ENCODE measurements at places on chromosomes 13 and 19.

DNA sequence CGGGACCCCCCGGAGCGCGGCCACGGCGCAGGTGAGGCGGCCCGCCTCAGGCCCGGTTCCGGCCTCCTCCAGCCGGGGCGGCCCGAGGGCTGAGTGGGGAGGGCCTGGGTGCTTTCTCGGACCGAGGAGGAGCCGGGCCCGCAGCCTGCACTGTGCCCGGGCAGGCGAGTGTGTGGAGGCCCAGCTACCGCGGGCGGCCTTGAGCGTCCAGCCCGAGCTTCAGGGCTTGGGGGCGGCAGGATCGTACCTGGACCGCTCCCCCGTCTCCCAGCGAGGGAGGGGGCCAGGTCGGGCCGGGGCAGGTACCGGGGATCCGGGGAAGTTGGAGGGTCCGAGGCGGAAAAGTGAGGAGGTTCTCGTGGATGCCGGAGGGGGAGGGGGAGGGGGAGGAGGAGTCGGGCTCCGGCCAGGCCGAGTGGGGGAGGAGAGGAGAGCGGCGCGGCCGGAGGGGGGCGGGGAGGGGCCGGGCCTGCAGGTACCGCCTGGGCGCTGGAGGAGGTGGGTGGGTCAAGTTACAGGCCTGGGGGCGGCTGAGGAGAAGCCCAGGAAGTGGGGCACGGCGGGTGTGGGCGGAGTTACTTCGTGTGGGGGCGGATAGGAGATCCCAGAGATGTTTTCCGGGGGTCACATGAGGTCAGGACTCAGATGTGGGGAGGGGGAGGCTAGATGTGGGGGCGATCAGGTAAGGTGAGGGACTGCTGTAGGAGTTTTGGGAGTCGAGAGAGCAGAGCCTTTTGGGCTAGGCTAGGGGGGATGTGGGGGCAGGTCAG lies 545 bp downstream of the NACC1 start:
- DNase-seq, result no peak

DNA sequence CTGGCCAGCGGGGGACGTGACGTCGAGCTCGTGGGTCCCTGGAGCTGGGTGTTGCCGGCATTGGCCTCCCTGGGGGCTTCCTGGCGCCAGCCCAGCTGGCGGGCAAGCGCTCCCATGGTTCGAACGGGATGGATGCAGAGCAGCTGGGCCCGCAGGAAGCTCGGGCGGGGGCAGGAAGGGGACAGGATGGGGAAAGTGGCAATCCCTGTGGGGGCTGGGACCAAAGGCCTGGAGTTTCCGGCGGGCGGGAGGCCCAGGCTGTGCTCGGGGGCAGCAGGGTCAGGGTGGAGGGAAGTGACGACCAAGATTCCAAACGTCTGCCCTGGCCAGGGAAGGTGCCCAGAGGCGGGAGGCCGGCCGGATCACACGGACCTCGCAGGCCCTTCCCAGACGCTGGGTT lies 19.3 kb downstream of the PALM start:
- no peak for DNase-seq

- DNase-seq, result no peak
Observed at GRCh38 chr13:109750221-109750775, 36.1 kb downstream of the IRS2 start.

DNA sequence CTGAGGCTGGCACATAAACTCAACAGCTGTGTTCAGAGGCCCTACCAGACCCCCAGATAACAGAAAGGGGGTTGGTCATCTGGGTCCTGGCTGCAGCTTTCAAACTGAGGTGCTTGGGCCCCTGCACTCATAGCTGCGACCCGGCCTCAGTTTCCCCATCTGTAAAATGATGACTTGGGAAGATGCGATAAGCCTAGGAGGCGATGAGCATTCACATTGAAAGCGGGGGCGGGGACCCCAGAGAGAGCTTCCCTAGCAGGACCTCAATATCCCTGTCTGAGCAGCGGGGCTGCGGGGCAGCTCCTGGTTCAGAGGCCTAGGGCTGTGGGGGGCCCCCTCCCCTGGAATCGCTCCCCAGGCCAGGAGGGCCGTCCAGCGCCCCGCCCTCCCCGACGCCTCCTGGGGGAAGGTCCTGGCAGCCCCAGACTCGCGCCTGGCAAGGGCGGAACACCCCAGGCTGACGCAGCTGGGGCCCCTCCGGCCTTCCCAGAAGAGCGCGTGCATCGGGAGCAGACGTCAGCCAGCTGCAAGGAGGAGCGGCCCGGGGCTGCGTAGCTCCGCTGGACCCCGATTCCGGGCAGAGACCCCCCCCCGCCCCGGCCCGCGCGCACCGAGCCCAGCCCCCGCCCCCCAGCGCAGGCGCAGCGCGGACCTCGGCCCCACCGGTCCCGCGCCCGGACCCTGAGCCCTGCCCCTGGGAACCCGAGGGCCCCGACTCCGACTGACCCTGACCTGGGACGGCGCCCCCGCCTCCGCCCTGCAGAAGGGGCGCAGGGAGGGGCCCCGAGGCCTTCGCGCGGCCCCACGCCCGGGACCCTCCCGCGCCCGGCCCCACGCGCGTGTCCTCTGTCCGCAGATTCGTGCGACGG lies 3.5 kb downstream of the FSTL3 start:
- DNase-seq, result no peak

DNA sequence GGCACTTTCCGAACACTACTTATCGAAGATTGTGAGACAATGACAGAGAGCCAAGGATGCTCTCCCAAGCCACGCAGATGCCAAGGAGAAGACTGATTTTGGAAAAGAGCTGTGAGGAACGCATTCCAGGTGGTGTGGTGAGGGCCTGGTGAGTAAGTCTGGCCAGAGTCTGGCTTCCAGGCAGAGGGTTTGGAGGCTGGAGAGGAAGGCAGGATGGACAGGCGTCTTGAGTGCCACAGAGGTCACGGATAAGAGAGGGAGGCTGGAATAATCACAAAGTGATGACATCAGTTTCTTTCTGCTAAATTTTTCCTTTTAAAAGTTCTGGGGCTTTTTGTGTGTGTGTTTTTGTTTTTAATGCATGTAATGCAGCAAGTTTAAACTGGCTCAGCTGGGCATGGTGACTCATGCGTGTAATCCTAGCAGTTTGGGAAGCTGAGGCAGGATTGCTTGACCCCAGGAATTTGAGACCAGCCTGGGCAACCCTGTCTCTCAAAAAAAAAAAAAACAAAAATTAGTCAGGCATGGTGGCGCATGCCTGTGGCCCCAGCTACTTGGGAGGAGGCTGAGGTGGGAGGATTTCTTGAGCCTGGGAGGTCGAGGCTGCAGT lies 235.1 kb downstream of the NALCN start:
- DNase-seq, result no peak

GRCh38 chr19:42553292-42554045 lies 25.2 kb upstream of the CEACAM1 start:
- no peak for DNase-seq

DNA sequence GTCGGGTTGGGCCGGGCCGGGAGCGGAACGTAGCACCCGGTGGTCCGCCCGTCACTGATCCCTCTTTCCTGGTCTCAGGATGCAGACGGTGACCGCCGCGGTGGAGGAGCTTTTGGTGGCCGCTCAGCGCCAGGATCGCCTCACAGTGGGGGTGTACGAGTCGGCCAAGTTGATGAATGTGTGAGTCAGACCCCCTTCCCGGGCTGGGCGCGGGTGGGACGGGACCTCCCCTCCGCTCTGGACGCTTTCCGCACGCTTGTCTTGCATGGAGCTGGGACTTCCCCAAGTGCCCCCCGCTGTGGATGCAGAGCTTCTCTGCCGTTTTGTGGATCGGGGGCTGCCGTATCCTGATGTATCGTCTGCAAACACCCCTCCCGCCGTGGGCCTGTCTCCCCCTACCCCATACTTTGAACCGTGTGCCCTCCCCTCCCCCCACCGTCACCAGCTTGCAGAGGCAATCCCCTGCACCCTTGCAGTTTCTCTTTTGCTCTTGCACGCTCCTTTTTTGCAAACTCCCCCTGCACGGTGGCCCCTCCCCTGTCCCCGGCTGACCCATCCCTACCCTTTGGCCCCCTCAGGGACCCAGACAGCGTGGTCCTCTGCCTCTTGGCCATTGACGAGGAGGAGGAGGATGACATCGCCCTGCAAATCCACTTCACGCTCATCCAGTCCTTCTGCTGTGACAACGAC lies 669 bp downstream of the GADD45B start:
- DNase-seq, result no peak

DNA sequence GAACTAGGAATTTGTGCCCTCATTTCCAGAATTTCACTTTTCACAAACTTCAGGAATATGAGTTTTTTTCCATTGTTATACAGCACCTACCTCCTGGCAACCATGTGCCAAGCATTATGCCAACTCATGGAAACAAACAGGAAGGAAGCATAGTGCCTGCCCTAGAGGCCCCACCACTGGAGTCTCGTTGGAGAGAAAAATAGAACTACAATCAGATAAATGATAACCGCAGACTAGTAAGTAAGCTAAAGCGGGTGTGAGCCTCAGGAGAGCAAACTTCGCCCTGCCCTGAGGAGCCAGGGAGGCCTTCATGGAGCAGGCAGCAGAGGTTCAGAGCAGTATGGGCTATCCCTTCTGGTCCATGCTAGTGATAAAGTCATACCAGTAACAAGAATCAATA lies 75.9 kb downstream of the FRY start:
- DNase-seq, result peak; percentile 41

GRCh38 chr19:27714857-27715256 lies 1498.1 kb downstream of the UQCRFS1 start:
- DNase-seq, result no peak

DNA sequence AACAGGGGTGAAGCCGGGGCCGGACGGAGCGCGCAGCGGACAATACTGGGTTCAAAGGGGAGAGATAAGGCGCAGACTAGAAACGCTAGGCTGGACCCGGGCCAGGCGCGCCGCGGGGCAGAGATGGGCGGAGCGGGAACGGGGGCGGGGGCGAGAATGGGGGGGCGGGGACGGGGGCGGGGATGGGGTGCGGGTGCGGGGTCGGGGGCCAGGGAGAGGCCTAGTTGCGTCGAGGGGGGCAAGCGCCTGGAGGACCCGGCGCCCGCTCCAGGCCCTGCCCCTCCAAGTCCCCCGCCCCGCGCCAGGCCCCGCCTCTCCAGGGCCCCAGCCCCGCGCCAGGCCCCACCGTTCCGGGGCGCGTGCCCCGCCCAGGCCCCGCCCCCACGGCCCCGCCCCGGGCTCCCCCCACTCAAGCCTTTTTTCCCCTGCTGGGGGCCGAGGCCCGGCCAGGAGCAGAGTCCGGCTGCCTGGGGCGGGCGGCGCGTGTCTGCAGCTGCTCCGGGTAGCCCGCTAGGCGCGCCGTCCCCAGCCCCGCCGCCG lies at the start of gene CERS4:
CERS4 (plus strand) TSS at position 449 of the 540 bp plus-strand sequence. CDS start 41,707 bp downstream, outside the sequence.
- peak; percentile 45 for DNase-seq

GRCh38 chr13:19152403-19152802 lies 29.2 kb downstream of the TUBA3C start:
- no peak for DNase-seq

- DNase-seq, result no peak
Observed at GRCh38 chr19:31018936-31019335, 330.3 kb downstream of the TSHZ3 start.

DNA sequence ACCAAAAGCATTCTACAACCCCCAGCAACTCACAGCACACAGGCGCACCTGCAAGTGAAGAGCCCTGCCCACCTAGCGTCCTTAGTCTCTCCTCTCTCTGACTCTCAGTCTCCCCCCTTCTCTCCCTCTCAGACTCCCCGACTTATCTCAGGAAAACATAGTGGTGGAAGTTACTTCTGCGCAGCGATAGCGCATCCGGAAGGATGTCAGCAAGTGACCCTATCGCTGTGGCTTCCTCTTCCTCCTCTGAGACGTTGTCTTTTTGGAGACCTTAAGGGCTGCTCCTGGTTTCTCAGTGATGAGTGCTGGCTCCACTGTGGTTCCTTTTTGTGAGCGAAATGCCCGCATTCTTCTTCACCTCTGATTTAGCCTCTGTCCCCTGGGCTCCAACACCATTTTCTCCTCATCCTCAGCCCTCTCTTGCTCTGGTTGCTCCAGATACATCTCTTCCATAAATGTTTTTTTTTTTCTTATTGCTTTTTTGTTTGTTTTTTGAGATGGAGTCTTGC lies 1.4 kb upstream of the YIF1B start:
- DNase-seq, result no peak

GRCh38 chr13:76644906-76645305 lies 241.3 kb downstream of the KCTD12 start:
- DNase-seq, result no peak

GRCh38 chr13:19169496-19169895 lies 12.1 kb downstream of the TUBA3C start:
- no peak for DNase-seq
